ENCODE measurements at places on chromosomes 16 and 17. TPM values are rescaled to one million over a fixed set of nuclear protein-coding genes. Genes with fewer than 3 reads are reported as not detected.

The AHSP gene
- not detected for total RNA-seq

The SRCIN1 gene
- not detected for total RNA-seq

The SHISA9 gene
- total RNA-seq = under 0.01 TPM

The KRTAP9-2 gene
- not detected for total RNA-seq

Data from placental epithelial cell (primary cell).